ENCODE measurements at places on chromosomes 1 and 21.

GRCh38 chr1:194060481-194060880 is 874.1 kb upstream of the B3GALT2 start:
- no peak for DNase-seq

DNA sequence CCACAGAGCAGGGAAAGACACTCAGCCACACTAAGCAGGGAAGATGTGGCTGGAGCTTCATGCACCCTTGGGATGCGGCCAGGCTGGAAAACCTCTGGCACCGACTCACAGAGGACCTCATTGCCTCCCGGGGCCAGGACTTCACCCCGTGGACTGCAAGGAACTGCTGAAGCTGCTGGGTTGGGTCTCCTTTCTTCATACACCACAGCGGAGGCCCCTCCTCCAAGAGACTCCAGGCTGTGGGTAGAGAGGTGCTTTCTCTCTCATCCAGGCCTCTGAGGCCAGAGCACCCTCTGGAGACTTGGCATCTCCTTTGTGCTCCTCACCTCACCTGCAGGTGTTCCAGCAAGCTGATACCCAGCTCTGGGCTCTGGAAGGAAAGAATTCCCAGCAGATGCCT is 76.0 kb upstream of the EDN2 start:
- no peak for DNase-seq

DNA sequence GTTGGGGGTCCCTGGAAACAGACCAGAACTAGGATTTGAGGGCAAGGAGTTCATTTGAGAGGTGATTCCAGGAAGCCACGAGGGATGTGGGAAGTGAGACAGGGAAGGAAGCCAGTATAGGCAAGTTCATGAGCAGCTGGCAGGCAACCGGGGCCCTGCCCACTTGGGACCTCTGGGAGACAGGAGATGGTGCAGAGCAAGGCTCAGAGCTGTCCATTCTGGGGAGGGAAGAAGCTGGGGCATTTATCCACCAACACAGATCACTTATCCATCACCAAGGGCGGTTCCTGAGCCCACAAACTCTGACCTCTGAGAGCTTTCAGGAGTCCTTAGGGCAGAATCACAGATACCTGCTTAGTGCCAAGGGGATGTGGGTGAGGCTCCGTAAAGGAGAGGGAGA is 16.8 kb downstream of the EDN2 start:
- no peak for DNase-seq

DNA sequence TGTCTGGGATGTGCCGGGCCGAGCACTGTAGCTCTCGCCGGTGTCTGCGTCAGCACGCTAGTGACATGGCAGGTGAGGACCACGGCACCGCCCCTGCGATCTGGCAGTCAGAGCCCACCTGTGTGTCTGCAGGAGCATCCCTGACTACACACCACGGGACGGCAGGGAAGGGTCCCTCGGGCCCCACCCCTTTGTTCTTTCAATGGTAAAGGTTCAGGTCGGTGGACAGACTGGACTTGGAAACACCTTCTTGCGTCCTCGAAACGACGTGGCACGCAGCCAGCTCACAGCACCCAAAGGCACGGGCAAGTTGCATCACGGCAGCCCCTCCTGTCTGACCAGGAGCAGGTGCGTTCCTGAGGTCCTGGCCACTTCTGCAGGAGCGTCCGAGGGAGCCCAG is 3.7 kb upstream of the SAMD11 start:
- DNase-seq = no peak

GRCh38 chr1:154014154-154014907 is 23.8 kb downstream of the RPS27 start:
- DNase-seq = peak; percentile 35

DNA sequence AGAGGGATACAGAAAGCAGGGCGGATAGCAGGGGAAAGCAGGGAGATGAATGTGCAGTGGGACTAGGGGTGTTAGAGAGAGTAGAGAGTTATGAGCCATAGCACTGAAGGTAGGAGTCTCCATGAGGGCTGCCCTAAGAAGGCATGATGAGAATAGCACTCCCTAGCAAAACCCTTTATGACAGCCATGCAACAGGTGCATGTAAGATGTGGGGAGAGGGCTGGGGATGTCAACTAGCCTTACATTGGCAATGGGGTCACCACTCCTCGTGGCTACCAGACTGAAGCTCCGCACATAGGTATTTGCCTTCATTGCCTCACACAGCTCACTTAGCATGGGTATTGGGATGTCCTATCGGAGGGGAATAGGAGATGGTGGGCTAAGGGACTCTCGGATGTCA is 4.6 kb downstream of the TMOD4 start:
- no peak for DNase-seq

Measured in AG09309 (cell line).